ENCODE measurements at places on chromosomes 6 and 20. TPM values are rescaled to one million over a fixed set of nuclear protein-coding genes. Genes with fewer than 3 reads are reported as not detected.

- DNase-seq, result no peak
Observed at GRCh38 chr6:109701774-109702173, 10.7 kb downstream of the FIG4 start.

DNA sequence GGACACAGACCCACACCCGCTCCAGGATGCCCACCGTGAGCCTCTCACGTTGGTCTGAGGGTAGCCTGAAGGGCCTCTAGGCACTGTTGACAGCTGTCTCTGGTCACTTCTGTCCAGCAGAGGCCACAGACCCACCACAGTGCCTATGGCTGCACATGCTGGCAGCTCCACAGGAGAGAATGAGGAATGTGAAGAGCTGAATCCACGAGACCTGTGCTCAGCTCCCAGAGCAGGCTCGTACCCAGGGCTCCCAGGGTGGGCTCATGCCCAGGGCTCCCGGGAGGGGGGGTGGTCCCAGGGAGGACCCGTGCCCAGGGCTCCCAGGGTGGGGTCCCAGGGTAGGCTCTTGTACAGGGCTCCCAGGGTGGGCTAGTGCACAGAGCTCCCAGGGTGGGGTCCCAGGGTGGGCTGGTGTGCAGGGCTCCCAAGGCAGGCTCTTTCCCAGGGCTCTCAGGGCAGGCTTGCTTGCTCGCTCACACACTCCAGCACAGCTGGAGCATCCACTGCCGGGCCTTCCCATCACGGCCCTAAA, 201.0 kb downstream of the SYNDIG1 start:
- DNase-seq, result no peak

The SLC2A4RG gene
- total RNA-seq, result 121 TPM

DNA sequence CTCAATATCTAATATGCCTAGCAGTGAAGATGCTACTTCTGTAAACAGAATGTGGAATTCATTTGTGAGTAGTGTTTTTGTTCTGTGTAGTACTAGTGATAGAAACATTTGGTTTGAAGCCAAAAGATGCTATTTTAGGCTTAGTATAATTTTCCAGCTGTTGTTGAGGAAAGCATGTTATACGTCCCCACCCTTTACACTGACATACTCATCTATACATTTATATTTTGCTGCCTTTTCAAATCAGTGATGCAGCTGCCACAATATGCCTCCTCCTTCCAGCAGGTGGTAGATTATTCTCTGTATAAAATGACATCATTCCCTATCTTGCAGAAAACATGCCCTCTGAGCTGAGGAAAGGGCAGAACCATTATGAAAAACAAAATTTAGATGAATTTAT, 1217.6 kb upstream of the GJE1 start:
- DNase-seq, result no peak

- no peak for DNase-seq
Observed at GRCh38 chr6:92587525-92587924, 831.8 kb downstream of the EPHA7 start.

The CAPN11 gene
- total RNA-seq, result not detected

DNA sequence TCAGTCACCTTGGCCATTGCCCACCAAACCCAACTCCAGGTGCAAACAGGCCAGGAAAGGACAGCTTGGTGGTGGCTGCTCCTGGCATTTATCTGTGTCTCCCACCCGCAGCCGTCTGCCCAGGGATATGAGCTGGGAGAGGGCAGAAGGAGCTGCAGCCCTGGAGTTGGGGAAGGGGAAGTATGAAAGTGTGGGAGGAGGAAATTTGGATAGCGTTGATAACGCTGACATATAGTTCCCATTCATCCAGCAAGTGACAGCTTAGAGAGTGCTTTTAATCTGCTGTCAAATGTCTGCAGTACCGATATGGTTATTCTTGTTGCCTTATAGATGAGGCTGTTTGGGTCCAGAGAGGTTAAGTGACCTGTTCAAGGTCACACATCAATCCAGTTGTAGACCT, 741 bp downstream of the KCNK16 start:
- DNase-seq, result no peak

The NR2E1 gene
- not detected for total RNA-seq

The IRF4 gene
- total RNA-seq, result 1.2 TPM

DNA sequence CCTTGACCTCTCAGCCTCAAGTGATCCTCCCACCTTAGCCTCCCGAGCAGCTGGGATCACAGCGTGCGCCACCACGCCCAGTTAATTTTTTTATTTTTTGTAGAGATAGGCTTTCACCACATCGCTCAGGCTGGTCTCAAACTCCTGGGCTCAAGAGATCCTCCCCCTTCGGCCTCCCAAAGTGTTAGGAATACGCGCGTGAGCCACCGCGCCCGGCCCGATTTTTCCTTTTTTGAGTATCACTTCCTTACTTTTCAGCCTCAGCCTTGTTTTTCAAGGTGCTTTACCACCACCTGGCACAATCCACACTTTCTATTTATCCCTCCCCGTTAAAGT, 791 bp upstream of the STX11 start:
- no peak for DNase-seq

The ZBTB9 gene
- 14.2 TPM for total RNA-seq

The NRSN2 gene
- 1.9 TPM for total RNA-seq

GRCh38 chr6:14353798-14354197, 236.2 kb downstream of the CD83 start:
- no peak for DNase-seq

DNA sequence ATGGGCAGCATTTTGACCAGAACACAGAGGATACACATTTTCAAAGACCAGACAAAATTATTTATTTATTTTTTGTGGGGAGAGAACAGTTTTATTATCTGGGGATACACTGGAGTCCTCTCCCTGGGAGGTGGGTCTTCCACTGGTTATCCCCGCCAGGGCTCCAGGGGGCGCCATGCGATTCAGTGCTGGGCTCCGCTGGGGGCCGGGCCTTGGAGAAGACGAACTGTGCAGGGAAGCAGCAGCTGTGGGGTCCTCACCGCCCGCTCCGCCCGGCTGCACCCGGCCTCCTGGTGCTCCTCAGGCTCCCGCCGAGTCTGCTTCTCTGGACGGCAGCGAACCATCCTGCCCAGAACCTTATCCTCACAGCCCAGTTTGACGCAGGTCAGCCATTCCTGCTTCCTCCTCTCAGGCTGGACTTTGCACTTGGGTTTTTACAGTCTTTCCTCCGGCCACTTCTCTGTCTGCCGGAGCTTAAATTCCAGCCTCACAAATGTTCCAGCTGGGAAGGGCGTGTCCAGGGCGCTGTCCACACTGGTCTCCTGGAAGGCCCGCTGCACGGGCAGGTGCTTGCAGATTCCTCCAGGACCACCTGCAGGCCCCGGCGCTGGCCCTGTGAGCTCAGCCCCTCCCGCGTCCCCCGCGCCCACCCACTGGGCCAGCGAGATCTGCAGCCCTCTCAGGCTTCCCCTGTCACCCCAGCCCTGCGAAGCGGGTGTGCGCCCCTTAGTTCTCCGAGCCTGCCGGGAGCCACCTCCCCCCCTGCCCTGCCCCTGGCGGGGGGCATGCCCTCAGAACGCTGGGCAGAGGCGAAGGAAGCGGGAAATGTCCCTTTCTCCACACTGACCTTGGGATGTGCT, 1830.0 kb upstream of the DEFB115 start:
- no peak for DNase-seq

DNA sequence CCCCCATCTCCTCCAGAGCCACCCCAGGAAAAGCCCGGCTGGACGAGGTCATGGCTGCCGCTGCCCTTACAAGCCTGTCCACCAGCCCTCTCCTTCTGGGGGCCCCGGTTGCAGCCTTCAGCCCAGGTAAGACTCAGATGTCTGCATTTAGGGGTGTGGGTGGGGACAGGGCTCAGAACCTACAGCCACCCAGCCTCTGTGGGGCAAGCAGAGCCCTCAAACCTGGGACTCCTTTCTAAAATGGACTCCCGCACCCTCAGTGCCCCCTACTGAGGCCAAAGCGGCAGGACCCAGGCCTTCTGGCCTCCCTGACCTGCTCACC, 1.7 kb downstream of the SLC2A4RG start:
- no peak for DNase-seq

- no peak for DNase-seq
Observed at GRCh38 chr6:124356811-124357210, 553.1 kb downstream of the NKAIN2 start.

- no peak for DNase-seq
Observed at GRCh38 chr6:151911401-151911800, 103.9 kb downstream of the ESR1 start.

The DEFB124 gene
- not detected for total RNA-seq

DNA sequence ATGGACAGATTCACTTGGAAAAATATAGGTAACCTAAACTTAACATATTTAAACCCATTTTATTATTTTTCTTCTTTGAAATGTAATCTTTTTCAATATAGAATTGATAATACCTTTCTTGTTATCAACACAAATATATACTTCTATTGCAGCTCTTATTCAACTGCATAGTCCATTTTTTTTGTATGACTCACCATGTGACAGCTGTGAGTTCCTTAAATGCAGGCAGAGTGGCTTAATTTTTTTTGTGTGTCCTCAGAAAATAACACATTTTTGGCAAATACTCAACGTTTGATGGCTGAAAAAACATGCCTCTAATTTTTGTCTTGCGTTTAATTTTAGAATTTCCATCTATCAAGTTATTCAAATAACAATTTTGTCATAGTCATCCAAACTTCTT, 454.8 kb downstream of the PHF3 start:
- DNase-seq, result no peak

Data from HCT116 (cell line).